ENCODE measurements at places on chromosomes 13 and 19.

GRCh38 chr13:40664350-40665125, 1.9 kb downstream of the FOXO1 start:
- no peak for DNase-seq

GRCh38 chr13:26707122-26708006, 53.2 kb downstream of the GPR12 start:
- no peak for DNase-seq

DNA sequence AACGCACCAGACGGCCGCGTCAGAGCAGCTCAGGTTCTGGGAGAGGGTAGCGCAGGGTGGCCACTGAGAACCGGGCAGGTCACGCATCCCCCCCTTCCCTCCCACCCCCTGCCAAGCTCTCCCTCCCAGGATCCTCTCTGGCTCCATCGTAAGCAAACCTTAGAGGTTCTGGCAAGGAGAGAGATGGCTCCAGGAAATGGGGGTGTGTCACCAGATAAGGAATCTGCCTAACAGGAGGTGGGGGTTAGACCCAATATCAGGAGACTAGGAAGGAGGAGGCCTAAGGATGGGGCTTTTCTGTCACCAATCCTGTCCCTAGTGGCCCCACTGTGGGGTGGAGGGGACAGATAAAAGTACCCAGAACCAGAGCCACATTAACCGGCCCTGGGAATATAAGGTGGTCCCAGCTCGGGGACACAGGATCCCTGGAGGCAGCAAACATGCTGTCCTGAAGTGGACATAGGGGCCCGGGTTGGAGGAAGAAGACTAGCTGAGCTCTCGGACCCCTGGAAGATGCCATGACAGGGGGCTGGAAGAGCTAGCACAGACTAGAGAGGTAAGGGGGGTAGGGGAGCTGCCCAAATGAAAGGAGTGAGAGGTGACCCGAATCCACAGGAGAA, 1.9 kb downstream of the PPP1R12C start:
- DNase-seq, result no peak

- no peak for DNase-seq
These were observed 27.4 kb upstream of the SIAH3 start for GRCh38 chr13:45878966-45879365.

DNA sequence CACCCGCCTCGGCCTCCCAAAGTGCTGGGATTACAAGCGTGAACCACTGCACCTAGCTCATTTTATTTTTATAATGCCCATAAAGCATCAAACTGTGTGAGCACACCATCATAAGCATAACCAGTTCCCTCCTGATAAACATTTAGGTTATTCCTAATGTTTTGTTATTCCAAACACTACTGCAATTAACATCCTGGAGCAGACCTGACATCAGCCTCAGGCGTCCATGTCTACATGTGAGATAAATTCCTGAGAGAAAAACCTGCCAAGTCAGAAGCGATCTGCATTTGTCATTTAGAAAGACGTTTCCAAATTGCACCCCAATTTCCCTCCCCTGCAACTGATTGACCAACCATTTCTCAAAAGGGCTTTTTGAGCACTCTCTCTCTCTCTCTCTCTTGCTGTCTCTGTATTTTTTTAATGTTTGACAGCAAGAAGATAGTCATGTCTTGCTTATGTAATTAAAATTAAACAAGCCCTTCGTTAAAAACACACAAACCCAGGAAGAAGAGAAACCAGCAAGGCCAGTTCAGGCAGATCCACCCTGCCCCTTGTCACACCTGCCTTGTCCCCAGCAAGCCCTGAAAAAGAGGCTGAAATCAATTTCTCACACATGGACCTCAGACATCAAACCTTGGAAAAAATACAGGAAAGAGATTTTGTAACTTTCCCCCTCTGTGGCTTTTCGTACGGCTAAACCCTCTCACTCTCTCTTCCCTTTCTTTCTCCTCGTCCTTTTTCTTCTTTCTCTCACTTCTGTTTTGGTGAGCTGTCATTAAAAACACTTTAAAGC, 9.9 kb downstream of the LYPD3 start:
- DNase-seq, result no peak

- DNase-seq, result no peak
These were observed 270.2 kb downstream of the LMO7 start for GRCh38 chr13:75906315-75906714.

DNA sequence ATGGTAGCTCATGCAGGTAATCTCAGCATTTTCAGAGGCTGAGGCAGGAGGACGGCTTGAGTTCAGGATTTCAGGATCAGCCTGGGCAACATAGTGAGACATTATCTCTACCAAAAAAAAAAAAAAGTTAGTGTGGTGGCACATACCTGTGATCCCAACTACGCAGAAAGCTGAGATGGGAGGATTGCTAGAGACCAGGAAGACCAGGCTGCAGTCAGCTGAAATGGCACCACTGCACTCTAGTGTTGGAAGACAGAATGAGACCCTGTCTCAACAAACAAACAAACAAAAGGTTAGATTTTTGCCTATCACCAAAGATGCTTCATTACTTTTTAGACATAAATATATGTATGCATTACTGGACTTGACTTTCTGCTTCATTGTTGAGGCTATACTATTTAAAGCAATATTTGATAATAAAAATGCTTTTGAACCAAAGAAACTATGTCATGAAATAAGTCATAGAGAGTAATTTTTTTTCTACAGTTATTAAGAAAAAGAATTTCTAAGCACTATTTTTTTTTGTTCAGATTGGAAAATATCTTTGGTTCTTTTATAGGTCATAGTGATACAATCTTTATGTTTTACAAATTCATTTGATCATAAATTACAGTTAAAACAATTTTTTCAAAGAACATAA, 1180.1 kb upstream of the ATXN8OS start:
- DNase-seq, result no peak

GRCh38 chr13:71039440-71039839, 827.6 kb downstream of the DACH1 start:
- DNase-seq, result no peak

GRCh38 chr19:28039677-28040381, 1173.1 kb downstream of the UQCRFS1 start:
- DNase-seq, result no peak

DNA sequence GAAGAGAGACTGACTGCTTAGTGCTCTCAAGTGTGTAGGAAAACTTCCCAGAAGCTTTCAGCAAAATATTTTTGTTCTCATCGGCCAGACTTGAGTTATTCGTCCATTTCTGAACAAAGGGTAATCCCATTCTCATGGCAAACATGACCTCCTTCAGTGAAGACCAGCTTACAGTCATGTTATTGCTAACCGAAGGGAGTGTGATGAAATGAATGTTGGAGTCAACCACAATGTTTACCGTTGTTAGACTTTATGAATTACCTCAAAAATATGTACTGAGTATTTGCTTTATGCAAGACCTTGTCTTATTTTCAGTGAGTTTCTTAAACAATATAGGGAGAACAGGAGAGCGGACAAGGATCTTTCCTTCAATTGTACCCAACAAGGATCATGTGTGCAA, 228.6 kb downstream of the LMO7 start:
- no peak for DNase-seq

- DNase-seq, result peak; percentile 73
These were observed 15.9 kb downstream of the TICAM1 start for GRCh38 chr19:4815426-4816201.

DNA sequence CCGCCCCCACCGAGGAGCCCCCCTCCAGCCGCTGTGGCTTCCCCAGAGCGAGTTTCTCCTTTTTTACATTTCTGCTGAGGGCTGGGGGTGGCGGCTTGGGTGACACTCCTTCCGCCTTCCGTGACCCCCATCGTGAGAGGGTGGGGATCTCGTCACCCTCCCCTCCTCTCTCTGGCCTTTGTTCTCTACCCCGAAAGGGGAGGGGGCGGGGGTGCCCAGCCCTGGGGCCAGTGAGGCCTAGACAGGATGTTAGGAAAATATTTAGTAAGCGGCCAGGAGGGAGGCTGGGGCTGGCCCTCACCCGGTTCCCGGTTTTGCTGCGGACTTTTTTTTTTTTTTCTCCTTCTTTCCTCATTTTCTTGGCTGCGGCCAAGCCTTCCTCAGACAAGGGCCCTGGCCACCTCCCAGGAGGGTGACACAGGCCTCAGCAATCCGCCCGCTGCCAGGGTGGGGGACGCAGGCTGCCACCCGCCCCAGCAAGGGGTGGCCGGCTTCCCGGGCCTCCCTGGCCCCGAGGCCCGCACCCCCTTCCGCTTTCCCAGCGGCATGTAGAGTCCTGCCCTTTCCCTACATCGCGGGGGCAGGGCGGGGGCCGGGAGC, 3.9 kb downstream of the MIDN start:
- peak; percentile 93 for DNase-seq

DNA sequence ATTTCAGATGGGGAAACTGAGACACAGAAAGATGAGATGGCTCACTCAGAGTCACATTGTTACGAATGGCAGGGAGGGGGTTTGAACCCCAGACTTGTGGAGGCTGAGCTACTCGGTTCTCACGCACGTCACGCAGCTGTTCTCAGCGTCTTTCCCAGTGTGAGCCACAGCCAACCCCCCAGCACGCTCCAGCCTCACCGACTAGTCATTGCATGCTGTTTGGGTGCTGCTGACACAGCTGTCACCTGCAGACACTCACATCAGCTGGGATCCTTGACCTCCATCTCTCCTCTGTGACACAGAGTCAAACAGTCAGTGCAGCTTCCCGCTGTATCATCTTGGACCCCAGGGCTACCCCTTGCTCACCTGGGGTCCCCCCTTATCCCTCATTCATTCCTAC, 2.4 kb upstream of the NCAN start:
- DNase-seq, result no peak

GRCh38 chr13:42654722-42655121, 80.8 kb downstream of the TNFSF11 start:
- DNase-seq, result no peak

DNA sequence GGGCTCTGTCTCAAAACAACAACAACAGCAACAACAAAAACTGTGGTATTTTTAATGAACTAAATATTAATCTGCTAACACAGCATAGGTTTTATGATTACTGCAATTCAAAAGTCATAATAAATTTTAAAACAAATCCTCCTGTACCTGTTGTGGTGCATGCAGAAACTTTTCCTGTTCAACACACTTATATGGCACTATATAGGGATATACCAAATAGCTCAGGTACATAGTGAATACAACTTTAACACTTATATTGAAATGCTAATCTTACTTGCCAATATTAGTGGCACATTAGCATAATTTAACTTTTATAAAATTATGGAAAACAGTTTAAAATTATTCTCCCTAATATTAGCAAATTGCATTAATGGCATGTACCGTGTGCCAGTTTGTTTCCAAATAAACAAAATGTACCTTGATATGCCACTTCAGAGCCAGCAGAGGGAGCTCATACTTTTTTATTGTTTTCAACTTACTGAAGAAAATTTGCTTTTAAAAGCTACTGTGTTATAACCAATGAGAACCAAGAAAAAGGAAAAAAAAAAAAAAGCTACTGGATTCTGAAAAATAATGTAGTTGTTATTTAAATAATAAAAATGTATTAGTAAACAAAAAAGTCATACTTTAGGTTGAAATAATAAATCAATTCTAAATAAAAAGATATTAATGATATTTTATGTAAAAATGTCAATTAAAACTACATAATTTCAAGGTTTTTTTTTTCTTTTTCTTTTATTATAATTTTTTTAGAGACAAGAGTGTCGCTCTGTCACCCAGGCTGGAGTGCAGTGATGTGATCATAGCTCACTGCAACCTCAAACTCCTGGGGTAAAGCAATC, 18.0 kb upstream of the RBM26 start:
- no peak for DNase-seq

DNA sequence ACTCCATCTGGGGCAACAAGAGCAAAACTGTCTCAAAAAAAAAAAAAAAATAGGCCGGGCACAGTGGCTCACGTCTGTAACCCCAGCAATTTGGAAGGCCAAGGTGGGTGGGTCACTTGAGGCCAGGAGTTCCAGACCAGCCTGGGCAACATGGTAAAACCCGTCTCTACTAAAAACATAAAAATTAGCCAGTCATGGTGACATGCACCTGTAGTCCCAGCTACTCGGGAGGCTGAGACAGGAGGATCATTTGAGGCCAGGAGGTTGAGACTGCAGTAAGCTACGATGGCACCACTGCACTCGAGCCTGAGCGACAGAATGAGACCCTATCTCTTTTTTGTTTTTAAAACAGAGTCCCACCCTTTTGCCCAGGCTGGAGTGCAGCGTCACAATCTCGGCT, 3.9 kb downstream of the IQCN start:
- DNase-seq, result no peak

DNA sequence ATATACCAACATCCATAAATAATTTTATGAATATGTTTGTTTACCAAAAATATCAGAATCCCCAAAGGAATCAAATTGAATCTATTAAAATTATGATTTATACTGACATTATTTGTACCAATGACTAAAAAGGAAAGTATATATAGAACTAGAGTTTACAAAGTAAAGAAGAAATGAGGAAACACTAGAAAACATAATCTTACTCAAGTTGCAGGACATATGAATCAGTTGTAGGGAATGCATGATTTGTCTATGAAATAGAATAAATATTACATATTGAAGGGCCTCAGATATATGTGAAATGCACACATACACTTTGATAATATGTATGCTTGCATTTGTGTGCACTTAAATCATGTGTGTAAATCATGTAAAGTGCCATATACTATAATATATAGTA, 1466.4 kb downstream of the EFNB2 start:
- DNase-seq, result no peak

DNA sequence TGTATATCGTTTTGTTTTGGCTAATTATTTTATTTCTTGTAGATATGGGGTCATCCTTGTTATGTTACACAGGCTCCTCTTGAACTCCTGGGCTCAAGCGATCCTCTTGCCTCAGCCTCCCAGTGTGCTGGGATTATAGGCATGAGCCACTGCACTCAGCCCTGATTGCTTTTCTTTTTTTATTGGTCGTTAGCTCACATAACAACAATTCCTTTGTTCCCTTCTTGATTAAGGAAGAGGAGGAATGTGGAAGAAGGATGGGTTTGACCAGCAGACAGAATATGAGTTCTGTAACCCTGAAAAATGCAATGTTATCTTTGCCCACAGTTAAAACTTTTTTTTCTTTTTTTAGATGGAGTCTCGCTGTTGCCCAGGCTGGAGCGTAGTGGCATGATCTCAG, 11.4 kb downstream of the BRME1 start:
- DNase-seq, result no peak

- DNase-seq, result no peak
These were observed 3.6 kb upstream of the COMMD6 start for GRCh38 chr13:75541287-75541686.

GRCh38 chr19:35002037-35002535, 2.0 kb downstream of the GRAMD1A start:
- no peak for DNase-seq

DNA sequence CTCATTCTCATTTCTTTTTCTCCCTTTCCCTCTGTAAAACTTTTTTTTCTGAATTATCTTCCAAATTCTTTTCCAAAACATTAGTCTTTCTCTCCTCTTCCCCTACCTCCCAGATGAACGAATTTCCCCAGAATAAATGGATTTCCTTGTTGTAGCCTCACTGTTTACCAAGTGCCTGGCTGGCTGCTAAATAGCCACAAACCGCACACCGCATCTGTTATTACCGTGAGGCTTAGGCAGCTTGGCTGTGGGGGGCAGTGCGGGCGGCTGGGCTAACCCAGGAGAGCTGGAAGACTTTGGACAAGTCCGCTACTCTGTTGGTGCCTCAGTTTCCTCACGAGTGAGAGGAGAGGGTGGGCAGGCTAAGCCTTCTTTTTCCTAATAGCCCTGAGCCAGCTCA, 10.7 kb downstream of the IL17D start:
- DNase-seq, result no peak
